Daoy (cell line): ENCODE measurements at places on chromosomes 13 and 19. TPM values are rescaled to one million over a fixed set of nuclear protein-coding genes. Genes with fewer than 3 reads are reported as not detected.

The TINCR gene
- 0.12 and 0.40 TPM in 2 replicates for total RNA-seq

The RASGRP4 gene
- not detected in 2 replicates for total RNA-seq

The GIPR gene
- total RNA-seq, result not detected in 2 replicates

The TEX26 gene
- not detected in 2 replicates for total RNA-seq

The FARP1 gene
- total RNA-seq, result 5.0 and 5.2 TPM in 2 replicates

The SMIM24 gene
- not detected in 2 replicates for total RNA-seq

The UBAC2 gene
- total RNA-seq, result 20.9 and 24.2 TPM in 2 replicates

The JAK3 gene
- total RNA-seq, result 0.06 and 0.09 TPM in 2 replicates

The FCGBP gene
- 0.92 and 1.5 TPM in 2 replicates for total RNA-seq

The PRTN3 gene
- not detected in 2 replicates for total RNA-seq

The EID2B gene
- 5.7 and 5.8 TPM in 2 replicates for total RNA-seq

The KPTN gene
- 3.3 and 6.5 TPM in 2 replicates for total RNA-seq

The ZNF235 gene
- total RNA-seq, result 2.0 and 4.8 TPM in 2 replicates

The ZNF600 gene
- total RNA-seq, result 0.63 and 5.7 TPM in 2 replicates

The ZIM2 gene
- 2.5 and 4.8 TPM in 2 replicates for total RNA-seq

The PROZ gene
- total RNA-seq, result not detected in 2 replicates

The CEBPA gene
- total RNA-seq, result 0.80 and 4.5 TPM in 2 replicates
